NCI-H2029 (cell line): ENCODE measurements at places on chromosomes 13 and 19.

DNA sequence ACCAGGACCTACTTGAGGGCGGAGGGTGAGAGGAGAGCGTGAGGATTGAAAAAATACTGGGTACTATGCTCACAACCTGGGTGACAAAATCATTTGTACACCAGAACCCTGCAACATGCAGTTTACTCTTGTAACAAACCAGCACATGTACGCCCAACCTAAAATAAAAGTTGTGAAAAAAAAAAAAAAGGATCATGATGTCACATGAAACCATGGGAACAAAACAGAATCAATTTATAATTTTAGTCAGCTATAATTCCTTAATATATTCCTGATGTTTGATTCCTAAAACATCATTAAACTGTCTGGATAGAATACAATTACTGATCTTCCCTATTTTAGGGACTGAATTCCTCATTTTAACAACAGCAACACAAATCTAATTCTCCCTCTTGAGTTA lies 160.6 kb upstream of the SPRY2 start:
- no peak for DNase-seq

DNA sequence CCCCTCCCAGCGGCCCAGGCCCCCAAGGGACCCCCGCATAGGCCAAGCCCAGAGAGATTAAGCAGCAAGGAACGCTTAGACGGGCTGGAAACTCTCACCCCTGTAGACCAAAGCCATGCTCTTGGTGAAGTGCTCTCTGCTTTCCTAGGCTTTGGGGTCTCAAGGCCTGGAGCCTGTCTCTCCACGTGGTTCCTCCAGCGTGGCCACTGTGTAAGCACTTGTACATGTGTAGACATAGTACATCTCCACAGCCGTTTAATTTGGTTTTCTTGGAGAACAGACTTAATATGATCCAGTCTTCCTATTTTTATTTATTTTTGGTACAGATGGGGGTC lies 1.1 kb downstream of the NUDT19 start:
- no peak for DNase-seq

- DNase-seq, result no peak
Measured at GRCh38 chr13:20901668-20902437, 693 bp downstream of the XPO4 start.

DNA sequence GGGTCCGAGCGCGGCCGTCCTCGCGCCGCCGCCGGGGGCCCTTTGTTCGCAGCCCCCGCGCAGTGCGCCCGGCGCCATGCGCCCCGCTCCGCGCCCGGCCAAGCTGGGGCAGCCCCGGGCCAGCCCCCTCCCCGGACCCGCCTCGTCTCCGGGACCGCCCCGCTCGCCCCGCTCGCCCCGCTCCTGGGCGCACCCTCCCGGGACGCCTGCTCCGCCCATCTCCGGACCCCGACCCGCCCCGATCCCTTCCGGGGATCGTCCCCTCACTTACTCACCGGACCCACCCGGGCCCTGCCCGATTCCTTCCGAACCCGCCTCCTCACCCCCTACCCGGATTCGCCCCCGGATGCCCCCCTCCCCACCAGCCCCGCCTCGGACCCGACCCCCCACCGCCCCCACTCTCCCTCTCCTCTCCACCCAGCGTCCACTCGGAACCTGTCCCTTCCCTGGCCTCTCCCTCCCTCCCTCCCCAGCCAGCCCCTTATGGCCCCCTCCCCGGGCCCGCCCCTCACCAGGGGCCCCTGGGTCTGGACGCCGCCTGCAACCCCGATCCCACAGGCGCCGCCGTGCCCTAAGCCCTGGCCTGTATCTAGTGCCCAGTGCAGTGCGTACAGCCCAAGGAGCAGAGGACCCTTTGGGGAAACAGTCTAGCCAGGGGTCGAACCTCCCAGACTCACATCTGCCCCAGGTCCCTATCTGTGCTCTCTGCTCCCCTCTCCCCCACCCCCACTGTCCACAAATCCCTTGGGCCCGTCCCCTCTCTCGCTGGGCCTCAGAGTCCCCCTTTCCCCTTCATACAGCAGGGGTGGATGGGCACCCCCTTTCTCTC lies at the start of gene CPAMD8:
Gene CPAMD8, minus strand, starts transcription at position 105 of the 829 bp plus-strand sequence. CDS start 168 bp downstream, outside the sequence.
- no peak for DNase-seq

DNA sequence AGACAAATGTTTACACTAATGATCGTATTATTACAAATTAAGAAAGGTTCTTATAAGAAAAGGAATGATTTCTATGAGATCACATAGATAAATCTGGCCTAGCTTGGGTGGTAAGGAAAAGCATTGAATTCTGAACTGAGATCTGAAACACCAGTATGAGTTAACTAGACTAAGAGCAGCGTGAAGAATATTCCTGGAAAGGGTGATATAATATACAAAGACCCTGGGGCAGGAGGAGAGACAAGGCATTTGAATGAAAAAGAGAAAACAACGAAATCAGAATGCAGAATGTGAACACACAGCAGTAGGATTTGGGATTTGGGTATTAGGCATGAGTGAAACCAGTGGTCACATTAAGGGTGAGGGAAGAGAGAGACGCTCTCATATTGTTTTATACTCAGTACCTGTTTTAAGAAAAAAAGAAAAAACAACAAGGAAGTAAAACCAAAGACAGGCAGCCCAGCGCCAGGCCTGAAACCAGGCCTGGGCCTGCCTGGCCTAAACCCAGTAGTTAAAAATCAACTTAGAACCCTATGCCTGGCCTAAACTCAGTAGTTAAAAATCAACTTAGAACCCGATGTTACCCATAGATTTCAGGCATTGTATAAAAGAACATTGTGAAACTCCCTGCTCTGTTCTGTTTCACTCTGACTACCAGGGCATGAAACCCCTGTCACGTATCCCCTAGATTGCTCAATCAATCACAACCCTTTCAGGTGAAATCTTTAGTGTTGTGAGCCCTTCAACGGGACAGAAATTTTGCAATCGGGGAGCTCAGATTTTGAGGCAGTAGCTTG lies 287.1 kb downstream of the ITGBL1 start:
- DNase-seq, result no peak
